ENCODE measurements at places on chromosomes 3 and 15.

DNA sequence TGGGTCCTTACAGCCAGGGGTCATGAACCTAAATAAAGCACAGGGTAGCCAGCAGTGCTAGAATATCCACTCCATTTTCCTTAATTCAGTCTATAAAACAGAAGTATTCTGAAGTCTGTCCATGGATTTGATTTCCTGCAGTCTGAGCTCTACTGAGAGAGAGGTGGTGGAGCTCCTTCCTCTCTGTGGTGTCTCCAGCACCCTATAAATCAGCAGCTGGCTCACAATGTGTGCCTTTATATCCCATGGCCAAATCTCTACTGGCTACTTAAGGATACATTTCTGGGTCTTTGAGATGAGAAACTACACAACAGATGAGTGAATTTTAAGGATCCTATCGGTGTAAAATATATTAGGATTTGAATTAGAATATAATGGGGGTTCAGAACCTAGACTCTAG is 339.9 kb upstream of the RBMS3 start:
- no peak for DNase-seq

DNA sequence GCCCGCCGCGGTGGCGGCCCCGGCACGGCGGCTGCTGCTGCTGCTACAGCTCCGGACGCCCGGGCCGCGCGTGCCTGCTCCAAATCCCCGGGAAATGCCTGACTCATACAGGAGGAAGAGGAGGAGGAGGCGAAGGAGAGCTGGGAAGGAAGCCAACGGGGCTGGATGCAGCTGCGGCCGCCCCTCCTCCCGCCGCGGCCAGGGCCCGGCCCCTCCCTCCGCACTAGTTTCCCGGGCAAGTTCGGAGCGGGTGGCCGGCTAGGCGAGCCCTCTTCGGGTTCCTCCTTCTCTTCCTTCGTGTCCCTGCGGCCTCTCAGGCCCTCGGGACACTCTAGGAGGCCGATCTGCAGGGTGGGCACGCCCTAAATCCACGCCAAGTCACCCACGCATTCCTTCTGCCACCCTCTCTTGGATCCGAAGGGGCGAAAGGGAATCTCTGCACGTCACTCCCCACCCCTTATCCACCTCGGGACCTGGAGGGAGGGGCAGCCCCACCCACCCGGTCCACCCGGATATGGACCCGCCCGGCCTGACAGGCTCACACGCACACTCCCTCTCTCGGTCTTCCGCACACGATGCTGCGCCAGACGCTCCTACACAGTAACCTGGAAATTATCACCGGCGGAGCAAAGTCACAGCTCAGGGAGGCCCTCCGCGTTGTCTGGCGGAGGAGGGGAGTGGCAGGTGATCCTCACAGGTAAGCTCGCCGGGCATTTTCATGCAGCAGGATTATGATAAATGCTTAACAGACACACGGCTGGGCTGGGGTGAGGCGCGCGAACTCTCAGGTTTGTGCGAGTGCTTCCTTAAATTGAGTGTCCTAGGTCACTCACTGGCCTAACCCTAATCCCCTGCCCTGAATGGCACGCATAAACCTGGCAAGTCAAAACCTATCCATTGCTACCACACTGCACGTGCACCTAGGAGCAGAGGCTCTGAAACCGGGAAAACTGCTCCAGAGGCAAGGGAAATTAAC is at the start of the genes OSBPL10 and ZNF860:
OSBPL10 (minus strand) TSS at position 57 of the 976 bp plus-strand sequence. CDS start 83 bp downstream, outside the sequence.
ZNF860 (plus strand) TSS at position 545 of the 976 bp plus-strand sequence. CDS start 7,330 bp downstream, outside the sequence.
- peak; percentile 5 for DNase-seq

GRCh38 chr3:60125686-60126085 is 1075.9 kb upstream of the CFAP20DC start:
- no peak for DNase-seq

DNA sequence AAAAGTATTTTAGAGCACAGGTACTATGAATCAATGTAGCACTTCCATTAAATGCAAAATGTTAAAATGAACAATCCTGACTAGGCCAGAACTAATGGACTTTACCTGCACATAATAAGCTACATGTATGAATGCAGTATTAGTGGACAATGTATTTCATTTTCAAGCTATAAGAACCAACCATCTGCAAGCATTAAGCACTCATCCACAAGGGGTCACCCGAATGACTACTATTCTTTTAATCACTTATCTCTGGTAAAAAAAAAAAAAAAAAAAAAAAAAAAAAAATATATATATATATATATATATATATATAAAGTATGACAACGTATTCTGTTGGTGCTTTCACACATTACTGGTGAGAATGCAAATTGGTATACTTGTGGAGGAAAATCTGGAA is 7.2 kb downstream of the HERC1 start:
- peak; percentile 37 for DNase-seq

GRCh38 chr3:113213896-113214587 is 2.7 kb downstream of the BOC start:
- no peak for DNase-seq

- DNase-seq = peak; percentile 79
Measured at GRCh38 chr3:36944641-36945270, at the start of gene TRANK1. Gene TRANK1 (minus strand): TSS chr3:36945054. CDS start chr3:36944809, 245 bp downstream.

- no peak for DNase-seq
Measured at GRCh38 chr3:197746209-197746608, 3.5 kb upstream of the FYTTD1 start.

- DNase-seq = no peak
Measured at GRCh38 chr15:92520914-92521623, 127.4 kb downstream of the ST8SIA2 start.

DNA sequence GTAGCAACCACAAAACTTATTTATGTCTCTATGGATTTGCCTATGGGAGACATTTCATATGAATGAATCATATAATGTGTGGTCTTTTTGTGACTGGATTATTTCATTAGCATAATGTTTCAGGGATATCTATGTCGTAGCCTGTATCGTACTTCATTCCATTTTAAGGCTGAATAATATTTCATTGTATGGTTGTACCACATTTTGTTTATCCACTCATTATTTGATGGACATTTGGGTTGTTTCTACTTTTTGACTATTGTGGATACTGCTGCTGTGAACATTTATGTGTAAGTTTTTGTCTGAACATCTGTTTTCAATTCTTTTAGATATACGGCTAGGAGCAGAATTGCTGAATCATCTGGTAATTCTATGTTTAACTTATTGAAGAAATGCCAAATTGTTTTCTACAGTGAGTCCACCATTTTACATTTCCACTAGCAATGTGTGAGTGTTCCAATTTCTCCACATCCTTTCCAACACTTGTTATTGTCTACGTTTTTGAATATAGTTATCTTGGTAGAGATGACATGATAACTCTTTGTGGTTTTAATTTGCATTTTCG is 134.4 kb upstream of the DAZL start:
- no peak for DNase-seq
